ENCODE measurements at places on chromosomes 3 and 15.

GRCh38 chr15:68409736-68410370 lies 22.1 kb downstream of the ITGA11 start:
- no peak for DNase-seq

DNA sequence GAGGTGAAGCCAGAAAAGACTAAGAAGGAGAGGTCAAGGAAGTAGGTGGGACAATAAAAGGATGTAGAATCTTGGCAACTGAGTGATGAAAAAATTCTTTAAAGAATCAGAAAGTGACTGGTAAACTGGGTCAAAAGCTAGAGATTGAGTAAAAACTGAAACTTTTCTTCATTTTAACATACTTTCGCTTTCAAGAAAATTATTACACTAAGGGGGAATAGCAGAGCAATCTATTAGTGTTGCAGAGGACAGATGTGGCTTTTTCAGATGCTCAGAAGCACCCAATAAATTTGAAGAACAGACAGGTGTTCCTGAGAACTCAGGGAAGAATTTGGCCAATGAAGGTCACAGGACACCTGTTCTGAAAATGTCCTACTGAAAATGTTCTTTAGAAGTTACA lies 805.4 kb upstream of the ALCAM start:
- DNase-seq = no peak

DNA sequence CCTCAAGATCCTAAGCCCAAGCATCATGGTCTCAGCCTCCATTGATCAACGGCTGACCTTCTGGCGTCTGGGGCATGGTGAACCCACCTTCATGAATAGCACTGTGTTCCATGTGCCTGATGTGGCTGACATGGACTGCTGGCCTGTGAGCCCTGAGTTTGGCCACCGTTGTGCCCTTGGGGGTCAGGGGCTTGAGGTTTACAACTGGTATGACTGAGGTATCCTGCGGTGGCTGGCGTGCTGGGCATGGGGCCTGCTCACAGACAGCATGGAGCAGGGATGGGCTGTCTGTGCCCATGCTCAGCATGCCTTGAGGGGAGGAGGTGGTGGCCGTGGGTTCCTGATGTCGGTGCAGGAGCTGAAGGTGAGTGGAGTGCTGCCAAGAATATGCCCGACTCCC lies 3.3 kb downstream of the DALRD3 start:
- no peak for DNase-seq

GRCh38 chr3:88930611-88931010 lies 176.8 kb upstream of the EPHA3 start:
- no peak for DNase-seq

DNA sequence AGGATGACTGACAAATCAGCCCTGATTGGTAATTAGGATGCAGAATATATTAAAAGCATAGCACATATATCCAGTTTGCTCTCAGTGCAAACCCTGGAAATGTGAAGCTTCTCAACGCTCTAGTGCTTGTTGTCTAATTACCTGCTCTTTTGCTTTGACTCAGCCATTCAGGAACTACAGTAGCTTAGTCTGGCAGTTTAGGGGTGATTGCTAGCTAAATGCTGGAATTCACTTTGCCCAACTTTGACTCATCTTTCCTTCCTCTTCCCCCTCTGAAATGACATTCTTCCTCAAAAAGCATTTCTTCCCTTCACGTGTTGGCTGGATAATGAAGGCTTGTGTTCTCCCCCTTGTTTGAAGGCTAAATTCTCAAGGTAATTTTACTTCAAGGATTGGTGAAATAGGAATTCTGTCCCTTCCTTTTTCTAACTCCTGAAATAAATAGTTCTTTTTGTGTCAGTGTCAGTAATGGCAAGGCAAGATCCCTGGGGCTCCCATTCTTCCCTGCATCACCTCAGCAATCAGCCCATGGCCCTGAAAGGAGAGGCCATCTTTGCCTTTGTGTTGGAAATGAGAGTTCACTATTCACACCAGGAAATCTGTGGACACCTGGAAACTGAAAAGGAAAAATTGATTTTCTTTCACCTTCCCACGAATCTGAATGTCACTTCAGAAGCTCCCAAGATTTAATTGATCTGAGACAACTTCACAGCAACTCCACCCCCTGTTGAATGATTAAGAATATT lies 103.6 kb downstream of the ECT2 start:
- DNase-seq = no peak

DNA sequence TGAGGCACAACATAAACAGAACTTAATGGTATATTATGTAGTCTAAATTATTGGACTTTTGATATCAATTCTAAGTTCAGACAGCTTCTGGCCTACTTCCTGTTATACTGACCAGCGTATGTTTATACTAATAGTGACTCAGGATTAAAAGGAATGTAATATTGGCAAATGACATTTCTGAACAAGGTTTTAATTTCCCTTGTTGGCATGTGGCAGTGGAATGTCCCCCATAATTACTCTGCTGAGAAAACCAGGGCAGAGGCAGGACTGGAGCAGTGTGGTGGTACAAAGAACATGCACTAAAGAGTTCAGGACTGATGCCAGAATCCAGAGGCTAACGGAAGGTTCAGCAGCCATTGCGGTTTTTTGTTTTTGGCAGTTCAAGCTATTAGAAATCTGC lies 184.0 kb downstream of the KCNAB1 start:
- DNase-seq = no peak

DNA sequence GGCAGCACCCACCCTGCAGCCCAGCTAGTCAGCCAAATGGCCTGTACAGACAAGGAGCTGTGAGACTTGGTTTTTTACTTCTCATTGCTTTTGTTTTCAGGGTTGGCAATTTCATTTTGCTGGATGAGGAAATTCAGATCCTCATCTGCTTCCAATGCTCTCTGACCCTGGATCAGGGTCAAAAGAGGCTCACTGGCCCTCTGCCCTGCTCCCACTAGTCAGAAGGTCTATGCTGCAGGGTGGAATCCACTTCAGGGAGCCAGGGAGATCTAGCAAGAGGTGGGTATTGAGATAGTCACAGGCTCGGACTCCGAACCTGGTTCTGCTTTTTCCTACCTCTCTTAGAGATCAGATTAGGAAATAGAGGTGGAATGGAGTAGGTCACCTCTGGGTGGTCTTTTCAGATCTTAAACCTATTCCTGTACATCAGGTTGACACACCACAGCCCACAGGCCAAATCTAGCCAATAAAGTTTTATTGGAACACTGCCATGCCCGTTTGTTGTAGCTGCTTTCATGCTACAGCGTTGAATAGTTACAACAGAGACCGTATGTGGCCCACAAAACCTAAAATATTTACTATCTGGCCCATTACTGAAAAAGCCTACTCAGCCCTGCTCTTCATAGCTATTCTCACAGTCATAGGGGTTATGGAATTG lies 26.4 kb upstream of the GLCE start:
- no peak for DNase-seq

DNA sequence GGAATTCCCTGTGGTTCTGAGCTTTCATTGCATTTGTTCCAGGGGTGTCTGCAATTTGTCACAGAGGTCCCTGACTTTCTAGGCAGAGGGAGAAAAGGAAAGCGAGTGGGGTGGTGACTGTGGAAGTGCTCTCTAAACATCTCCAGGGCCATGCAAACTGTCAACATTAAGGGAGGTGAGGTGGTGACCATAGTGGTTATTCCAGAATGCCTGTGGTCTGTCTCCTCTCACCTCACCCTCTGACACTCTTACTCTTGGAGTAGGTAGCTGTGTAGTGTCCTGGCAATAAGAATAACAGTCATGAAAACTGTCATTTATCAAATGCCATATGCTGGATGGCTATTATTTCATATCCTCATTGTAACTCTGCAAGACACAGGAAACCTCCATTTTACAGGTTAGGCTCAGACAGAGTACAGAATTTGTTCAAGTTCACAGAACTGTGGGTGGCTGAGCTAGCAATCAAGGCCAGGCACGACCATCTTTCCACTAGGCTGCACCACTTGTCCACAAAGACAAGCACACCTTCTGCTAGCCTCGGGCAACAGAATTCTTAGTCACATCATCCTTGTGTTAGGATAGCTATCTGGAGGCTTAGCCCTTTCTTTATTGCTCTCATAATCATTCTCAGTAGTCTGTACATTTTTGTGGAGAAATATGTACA lies 179.4 kb downstream of the CD47 start:
- DNase-seq = no peak

GRCh38 chr3:175478301-175478700 lies 619.2 kb downstream of the NAALADL2 start:
- DNase-seq = no peak

- no peak for DNase-seq
These were observed 378.6 kb downstream of the MAGI1 start for GRCh38 chr3:65660000-65660598.

DNA sequence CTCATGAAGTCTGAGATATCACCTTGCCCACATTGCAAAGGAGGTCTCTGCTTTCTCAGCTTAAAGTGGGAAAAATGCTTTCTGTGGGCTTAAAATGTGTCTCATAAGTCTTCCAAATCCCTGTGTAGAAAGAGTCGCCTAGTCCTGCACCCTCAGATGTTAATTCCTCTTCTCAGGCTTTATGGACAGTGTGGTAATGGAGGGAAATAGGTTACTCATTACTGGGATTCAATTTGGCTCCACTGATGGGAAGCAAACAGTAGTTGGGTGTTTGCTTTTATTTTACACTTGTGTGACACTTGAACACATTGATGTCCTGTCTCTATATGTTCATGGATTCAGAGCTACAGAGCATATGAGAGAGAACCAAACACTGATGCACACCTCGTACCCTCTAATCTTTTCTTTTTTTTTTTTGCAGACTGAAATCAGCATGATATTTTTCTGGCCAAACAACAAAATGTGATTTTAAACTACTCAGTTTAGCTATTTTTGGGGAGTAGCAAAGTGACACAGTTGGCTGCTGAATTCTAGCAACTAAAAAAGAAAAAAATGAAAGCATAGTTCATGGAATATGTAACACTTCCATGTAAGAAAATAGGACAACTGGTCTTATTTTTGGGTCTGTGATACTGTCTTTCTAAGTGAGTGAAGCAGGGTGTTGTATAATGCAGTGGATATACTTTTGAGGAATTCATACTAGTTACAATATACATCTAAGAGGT lies 8.6 kb downstream of the PTPRG start:
- DNase-seq = no peak

GRCh38 chr15:38589502-38589901 lies 24.9 kb upstream of the RASGRP1 start:
- DNase-seq = no peak

DNA sequence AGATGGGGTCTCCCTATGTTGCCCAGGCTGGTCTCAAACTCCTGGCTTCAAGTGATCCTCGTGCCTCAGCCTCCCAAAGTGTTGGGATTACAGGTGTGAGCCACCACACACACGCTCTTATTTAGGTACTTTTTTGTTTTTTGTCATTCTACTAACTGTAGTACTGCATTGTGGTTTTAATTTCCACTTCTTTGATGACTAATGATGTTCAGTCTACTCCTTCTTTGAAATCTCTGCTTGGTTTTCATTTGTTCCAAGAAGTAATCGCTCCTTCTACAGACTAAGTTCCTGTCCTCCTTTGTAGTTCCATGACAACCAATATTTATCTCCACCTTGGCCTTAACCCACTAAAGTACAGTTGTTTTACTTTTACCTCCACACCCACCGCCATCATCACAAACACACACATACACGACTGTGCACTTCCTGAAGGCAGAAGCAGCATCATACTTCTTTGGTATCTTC lies 529 bp upstream of the DLEC1 start:
- no peak for DNase-seq

DNA sequence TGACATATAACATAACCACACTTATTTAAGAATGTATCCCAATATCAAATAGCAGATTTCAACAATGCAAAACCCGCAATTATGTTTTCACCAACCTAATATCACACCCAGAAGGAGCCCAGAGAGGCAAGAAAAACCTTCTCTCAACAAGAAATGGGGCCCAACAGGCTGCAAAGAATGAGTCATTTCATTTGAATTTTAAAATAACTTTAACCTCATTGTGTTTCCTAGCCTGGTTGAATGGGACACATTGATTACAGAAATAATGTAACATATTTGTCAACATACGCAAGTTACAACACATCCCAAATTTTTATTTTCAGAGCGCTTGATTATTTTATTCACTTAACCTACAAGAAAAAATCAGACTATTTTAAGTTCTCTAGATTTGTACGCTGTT lies 365.1 kb upstream of the SLCO3A1 start:
- DNase-seq = no peak

DNA sequence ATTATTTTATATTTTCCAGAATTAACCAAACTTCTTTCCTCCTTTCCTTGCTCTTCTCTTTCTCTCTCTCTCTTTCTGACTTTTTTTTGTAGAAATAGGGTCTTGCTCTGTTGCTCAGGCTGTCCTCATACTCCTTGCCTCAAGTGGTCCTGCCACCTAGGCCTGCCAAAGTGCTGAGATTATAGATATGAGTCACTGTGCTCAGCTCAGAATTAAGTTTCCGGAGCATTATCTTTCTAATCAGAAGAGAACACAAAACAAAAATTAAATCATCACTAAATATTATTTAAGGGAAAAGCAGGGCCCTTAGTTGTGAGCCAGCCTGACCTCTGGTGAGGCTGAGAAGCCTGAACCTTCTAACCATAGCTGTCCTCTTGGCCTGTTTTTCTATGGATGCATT lies 168.2 kb downstream of the SOX2 start:
- no peak for DNase-seq

- no peak for DNase-seq
These were observed 32.5 kb downstream of the CEP152 start for GRCh38 chr15:48778331-48778730.

DNA sequence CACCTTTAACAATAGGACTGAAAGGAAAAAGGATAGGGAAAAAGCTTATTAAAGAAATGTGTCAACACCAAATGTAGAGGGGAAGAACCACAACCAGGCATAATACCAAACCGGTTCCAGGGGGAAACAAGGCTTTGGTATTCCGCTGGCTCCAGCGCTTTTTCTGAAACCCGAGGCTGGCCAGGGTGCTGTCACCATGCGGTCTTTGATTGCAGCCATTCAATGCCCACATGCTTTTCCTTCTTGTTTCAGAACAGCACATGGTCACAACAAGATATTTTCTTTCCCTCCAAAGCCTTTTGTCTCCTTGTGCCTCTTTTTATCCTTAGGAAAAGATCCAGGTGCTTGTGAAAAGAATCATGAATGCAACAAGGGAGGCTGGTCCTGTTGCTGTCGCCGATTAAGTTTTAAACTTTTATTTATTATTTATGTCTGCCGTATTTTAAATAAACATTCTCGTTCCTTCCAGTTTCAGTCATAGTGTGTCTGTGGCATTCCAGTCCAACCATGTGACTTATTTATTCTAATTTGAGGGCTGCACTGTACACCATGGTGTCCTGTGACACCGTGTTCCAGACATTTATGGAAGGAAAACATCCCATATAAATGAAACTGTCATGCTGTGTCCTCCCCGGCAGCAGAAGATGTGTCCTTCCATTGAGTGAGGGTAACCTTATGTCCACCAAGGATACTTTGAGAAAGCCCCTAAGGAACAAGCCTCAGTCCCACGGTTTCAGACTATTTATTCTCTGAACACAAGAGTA lies 41.1 kb downstream of the CCK start:
- DNase-seq = no peak

- DNase-seq = no peak
These were observed 37.3 kb downstream of the EXOG start for GRCh38 chr3:38533285-38533976.

Measured in NCI-H2081 treated with DMSO at 0.1 percent for 48 hours (cell line).